ENCODE measurements at places on chromosomes 12 and 14.

GRCh38 chr12:27937768-27938167, 34.8 kb downstream of the PTHLH start:
- DNase-seq: no peak

DNA sequence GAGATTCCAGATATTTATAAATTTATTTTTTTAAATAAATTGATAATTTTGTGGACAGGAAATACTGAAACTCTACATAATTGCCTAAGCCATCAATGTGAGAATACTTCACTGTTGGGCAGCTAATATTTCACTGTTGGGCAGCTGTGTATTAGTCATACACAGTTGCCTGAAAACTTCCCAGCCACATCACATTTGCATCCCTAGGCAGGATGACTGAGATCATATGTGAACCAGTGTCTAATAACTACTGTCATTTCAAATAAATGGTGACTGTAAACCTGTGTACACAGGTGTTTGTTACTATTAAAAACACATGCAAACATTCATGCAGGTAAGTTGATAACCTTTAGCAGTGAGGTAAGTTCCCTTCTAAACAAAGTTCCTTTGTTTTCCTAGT, 43.9 kb downstream of the TMTC3 start:
- DNase-seq: no peak

GRCh38 chr12:27437839-27438238, 8.7 kb upstream of the SMCO2 start:
- DNase-seq: no peak

DNA sequence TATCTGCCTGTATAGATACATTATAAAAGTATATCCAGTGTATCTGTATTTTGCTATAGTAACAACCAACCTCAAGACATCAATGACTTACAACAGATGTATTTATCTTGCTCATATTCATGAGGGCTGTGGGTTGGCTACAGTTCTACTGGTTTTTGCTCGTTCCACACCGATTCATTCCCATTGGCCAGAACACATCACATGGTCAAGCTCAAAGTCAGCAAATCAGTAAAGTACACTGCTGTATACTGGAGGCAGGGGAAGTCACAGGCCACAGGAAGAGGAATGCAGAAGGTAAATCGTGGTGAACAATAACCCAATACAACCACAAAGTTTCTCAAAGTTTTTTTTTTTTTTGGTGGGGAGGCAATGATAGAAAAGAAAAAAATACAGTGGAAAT, 180.0 kb upstream of the CDKN3 start:
- DNase-seq: no peak

DNA sequence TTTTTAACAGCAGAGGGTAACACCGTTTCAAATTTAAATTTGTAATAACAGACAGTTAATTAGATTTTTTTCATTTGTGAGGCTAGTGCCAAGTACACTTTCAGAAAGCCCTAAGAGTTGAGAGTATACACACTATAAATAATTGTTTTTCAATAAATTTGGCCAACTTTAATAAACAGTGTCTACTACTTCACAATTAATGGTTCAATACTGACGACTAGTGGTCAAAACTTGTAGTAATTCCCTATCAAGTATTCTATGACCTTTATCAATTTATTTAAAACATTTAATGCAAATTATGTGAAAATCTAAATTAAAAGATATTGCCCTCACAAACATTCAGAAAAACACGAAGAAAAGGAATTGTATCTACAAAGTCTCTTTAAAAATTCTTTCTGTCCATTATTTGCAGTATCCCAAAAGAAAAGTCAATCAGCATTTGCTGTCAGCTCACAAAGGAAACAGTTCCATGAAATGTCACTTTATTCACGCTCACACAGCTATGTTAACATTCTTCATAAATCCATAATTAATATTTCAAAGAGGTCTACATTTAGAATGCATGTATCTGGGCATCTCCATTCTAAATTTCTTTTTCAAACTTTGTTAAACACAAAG, 91.2 kb downstream of the CEP128 start:
- DNase-seq: no peak

GRCh38 chr12:13992585-13992984, 11.2 kb upstream of the GRIN2B start:
- DNase-seq: no peak

DNA sequence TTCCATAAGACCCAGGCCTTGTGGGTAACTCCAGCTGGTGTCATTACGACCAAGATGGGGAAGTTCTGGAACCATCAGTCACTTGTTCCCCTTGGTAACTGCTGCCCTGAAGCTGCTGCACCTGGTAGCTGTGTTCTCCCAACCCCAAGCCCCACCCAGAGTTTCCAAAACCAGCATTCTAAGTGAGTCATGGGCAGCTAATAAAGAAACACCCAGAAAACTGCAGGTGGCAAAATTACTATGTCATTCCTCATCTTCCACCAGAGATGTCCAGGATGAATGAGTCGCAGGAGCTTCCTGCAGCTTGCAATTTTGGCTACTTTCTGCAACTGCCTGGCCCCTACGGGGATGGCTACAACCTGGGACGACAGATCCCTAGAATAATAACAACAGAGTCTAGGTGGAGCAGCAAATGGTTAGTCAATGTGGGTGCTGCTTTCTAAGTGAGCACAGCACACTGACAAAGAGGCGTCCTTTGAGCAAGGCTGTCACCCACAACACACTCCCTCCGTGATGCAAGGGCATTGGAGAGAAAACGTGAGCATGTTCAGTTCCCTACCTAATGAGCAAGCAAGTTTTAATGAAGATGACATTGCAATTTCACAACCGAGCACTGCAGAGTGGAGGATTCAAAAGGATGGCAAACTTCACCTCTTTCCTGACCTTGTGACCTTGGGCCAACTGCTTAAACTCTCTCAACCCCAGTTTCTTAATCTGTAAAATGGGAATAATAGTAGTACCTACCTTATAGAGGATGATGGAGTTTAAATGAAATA, 301.4 kb upstream of the NOS1 start:
- no peak for DNase-seq

GRCh38 chr12:31234955-31235867, 90.7 kb downstream of the SINHCAF start:
- DNase-seq: no peak

DNA sequence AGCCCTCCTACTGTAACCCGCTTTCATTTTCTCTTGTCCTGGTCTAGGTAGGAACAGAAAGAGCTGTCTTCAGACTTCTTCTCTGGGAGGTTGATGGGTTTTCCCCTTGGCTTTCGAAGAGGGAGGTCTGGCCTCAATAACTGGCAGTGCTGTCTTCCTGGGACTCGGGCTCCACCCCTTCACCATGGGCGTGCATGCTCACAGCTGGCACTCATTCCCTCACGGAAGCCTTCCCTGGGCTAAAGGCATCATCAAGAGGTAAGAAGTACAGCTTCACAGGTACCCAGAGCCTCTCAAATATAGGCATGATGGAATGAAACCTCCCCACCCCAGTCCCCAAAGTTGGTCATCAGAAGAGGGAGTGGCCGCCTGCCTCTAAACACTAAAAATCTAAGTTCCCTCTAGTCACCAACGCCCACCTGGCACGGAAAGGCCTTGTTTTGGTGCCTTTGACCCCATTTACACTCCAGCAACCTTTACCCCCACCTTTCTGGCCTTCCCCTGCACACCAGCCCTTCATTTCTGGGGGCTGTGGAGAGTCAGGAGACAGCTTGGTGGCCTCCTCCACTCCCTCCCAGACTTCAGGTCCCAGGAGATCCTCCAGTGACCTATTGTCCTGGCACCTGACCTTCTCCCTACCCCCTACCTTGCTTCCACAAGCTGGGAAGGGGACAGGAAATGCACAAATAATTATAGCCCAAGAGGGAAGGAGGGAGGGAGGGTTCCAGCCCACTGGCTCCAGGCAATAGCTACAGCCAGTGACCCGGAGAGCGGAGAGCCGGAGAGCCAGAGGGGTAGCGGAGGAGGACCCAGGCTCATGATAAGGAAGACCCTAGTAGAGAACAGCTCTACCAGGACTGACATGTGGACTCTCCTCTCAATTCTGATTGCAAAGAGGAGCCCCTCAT, 2.8 kb downstream of the RAPGEF3 start:
- no peak for DNase-seq

DNA sequence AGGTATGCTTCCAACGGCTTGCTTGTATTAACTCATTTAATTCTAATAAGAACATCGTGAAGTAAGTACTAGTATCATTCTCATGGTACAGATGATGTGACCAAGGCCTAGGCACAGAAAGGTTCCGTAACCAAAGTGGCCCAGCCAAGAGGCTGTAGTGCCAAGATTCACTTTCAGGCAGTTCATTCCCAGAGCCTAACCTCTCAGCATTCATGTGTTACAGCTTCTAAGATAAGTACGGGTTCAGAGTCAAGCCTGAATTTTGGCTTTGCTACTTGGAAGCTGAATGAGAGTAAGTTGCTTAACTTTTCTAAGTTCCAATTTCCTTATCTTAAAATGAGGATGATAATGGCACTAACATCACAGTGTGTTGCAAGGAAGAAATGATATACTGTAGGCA, 379.9 kb downstream of the AEBP2 start:
- no peak for DNase-seq

GRCh38 chr12:131274906-131275305, 321.2 kb downstream of the ADGRD1 start:
- DNase-seq: no peak

DNA sequence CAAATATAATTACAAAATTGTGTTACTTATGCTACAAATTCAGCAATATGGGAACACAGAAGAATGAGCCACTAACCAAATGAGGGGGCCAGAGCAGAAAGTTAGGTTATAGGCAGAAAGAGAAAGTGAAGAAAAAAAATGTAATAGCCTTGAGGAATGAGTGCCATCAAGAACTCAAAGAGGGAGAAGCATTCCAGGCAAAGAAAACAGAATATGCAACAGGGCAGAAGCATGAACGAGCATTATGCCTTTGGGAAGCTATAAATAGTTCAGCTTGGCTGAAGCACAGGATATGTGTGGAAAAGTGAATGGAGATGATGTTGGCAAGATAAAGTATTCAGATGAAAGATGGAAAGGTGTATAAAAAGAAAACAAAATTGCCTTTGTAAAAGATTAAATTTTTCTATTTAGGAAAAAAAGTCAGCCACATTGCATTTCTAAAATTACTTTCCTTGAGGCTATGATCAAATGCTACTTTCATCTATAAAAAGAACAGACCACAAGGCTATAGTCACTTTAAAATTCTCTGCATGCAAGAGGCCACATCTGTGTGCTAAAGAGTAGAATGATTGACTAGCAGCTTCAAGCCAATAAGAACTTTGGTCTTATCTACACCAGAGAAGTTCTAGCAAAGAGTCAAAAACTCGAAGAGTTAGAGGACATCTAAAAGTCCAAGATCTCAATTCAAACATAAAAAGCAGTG, 193.6 kb upstream of the GARIN6 start:
- DNase-seq: no peak

DNA sequence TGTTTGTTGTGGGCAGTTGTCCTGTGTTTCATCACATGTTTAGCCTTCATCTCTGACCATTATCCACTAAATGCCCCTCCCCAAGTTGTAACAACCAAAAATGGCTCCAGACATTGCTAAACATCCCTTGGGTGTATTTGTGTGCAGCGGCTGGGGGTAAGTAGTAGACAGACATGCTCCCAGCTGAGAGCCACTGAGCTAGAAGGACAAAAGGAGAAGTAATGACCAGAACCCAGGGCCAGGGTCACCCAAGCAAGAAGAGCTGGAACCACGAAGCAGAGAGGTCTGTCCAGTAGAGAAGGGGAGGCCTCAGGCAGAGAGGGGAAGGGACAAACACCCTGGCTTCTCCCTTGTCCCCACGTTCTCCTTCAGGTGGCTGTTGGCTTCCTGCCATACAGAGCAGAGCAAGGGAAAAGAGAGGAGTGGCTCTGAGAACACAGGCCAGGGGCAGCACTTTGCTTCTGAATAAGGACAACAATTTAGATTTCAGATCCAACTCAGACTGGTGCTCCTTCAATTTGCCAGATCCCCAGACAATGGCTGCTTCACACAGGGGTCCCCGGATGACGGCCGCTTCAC, 55.2 kb downstream of the NDUFA12 start:
- no peak for DNase-seq

- no peak for DNase-seq
Measured at GRCh38 chr12:92764831-92765230, 62.0 kb downstream of the PLEKHG7 start.

GRCh38 chr12:116661341-116661740, 76.5 kb downstream of the SPRING1 start:
- no peak for DNase-seq

DNA sequence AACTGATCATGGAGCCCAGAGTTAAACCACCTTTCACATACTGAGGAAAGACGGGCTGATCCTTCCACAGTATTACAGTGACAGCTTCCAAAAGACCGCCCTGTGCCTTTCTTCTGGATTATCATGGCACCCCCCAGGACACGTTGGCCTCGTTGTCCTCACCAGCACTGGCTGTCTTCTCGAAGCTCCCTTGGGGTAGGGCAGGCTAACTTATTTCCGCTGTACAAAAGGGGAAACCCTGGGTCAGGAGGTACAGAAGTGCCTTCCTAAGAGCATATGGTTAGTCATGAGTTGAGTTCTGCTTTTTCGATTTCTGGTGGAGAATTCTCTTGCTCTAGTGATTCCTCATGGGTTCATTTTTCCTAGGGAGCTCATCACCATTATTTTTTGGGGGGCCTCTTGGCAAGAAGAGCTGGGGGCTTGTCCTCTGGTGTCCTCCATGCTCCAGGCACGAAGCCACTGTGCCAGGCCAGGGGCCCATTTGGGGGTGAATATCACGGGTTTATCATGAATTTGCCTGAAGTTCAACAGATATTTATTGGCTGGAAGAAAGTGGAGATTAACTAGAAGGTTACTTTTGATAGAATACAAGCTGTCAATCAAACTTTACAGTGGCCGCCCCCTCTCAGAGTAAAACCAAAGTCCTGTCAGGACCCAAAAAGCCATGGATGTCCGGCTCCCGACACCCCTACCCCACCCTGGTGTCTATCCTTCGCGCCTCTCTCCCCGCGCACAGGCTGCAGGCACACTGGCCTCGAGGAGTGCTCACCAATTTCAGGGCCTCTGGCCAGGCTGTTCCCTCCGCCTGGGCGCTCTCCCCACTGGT, 8.8 kb upstream of the TRAF3 start:
- no peak for DNase-seq

GRCh38 chr12:28456934-28457710, 266.9 kb downstream of the CCDC91 start:
- DNase-seq: no peak

DNA sequence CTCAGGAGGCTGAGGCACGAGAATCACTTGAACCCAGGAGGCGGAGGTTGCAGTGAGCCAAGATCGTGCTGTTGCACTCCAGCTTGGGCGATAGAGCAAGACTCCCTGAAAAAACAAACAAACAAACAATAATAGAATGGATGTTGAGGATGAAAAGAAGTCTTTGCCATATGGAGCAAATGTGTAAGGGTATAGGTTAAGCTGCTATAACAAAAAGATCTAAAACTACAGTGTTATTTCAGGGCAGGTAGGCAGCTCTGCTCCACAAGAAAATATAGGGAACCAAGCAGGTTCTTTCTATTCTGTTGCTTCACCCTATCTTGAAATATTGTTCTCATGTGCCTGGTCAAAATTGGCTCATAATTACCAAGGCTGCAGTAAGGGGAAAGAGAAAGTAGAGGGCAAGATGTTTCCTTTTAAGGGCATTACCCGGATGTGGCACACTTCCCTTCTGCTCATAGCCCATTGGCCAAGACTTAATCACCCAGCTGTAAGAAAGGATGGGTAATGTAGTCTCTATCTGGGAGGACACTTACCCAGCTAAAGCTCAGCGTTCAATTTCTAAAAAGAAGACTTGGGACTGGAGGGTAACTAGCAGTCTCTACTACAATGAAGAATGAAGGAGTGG, 23.5 kb downstream of the SDSL start:
- DNase-seq: no peak

All from stimulated activated CD8-positive, alpha-beta memory T cell treated with anti-CD3 and anti-CD28 coated beads, Interleukin-2, amount 100 ng/mL, for 1 hour (primary cell).